ENCODE measurements at places on chromosomes 13 and 19.

- peak; percentile 20 for DNase-seq
Measured at GRCh38 chr19:30649934-30650614, 277.9 kb downstream of the ZNF536 start.

GRCh38 chr19:2549701-2550191, 73.8 kb downstream of the GADD45B start:
- no peak for DNase-seq

GRCh38 chr13:79485014-79485811, 4.3 kb downstream of the NDFIP2 start:
- no peak for DNase-seq

- no peak for DNase-seq
Measured at GRCh38 chr13:102584434-102584833, 12.4 kb upstream of the TPP2 start.

GRCh38 chr13:42751693-42752092, 29.7 kb upstream of the FAM216B start:
- DNase-seq: no peak

GRCh38 chr19:11434703-11435056, 241 bp downstream of the ODAD3 start:
- DNase-seq: no peak

DNA sequence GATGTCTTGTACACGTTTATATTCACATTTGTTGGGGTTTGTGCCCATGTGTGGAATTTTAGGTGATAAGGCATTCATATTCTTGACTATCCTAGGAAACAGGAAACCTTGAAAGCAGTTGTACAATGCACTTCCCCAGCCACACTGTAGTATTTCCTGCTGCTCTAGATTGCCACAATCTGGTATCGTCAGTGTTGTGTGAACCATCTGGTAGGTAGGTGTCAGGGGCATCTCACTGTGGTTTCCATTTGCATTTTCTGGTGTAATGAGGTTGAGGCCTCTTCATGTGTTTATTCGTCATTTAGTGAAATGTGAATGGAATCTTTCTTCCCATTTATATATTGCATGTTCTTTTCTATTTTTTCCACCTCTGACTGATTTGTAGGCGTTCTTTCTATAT, 76.6 kb downstream of the SCGB2B2 start:
- DNase-seq: no peak

- DNase-seq: no peak
Measured at GRCh38 chr13:114021464-114022308, 47.8 kb upstream of the C13orf46 start.

DNA sequence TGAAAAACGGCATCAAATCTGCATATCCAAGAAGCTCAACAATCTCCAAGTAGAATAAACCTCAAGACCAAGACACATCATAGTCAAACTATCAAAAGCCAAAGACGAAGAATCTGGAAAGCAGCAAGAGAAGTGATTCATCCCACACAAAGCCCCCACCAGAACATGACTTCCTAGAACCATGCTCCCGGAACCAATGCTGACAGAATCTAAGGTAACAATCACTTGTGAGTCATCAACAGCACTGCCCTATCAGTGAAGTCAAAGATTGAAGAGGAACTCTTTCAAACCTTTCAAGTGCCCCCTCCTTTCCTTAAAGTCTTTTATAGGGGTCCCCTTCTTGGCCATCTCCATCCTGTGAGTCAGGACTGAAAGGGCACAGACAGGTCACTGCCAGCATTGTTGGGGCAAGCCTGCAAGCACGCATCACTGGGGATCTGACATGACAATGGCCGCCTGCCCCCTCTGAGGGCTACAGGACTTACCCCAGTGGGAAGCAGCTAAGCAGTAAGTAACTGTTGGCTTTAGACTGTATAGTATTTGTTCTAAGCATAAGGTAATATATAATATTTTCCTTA, at the start of gene CCDC70:
CCDC70 (plus strand) TSS at position 247 of the 578 bp plus-strand sequence. CDS start 3,443 bp downstream, outside the sequence.
- DNase-seq: no peak

DNA sequence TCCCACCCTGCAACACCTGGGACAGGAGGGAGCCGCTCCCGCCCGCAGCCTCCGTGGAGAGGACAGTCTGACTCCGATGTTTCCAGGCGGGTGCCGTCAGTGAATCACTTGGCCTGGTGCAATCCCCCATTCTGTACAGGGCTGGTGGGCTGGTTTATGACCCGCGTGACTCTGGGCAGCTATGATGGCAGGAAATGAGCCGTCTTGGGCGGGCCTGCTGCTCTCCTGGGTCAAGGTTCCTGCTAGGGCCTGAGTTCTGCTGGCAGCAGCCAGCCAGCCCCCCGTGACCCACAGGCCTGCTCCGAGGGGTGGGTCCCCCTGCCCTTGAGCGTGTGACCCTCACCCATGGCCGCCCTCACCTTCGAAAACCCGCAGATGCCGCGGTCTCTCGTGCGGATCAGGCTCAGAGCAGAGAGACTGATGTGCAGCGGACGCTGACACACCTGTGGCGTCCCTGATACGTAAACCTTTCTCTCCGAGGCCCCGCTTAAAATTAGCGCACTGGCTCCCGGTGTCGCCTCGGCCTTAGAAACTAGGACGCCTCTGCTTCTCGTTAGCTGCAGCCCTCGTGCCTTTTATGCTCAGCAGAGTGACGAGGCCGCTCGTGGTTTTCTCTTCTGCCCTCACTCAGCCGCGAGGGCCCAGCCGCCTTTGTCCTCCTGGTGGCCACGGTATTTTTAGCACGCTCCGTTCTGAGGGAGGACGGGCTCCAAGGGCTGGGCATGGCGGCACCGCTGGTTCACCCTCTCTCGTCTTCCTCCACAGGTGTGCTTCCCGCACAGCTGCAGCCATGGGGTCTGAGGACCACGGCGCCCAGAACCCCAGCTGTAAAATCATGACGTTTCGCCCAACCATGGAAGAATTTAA, 63.4 kb downstream of the KDM4B start:
- DNase-seq: no peak

DNA sequence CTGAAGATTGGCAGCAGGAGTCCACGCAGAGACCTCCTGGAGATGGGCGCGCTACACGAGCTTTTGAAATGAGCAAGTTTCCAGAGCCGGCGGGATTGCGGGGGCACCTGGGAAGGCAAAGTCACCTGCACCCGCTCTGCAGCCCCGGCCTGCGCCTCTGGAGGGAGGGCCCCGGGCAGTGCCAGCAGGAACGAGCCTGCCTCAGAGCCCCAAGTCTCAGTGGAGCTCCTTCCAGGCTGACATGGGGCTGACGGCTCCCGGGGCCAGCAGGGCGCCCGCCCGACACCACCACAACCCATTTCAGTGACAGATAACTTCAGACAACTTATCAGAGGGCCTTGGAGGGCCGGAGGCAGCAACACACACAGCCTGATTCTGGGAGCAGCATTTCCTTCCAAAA, 45.0 kb downstream of the RASA3 start:
- no peak for DNase-seq

DNA sequence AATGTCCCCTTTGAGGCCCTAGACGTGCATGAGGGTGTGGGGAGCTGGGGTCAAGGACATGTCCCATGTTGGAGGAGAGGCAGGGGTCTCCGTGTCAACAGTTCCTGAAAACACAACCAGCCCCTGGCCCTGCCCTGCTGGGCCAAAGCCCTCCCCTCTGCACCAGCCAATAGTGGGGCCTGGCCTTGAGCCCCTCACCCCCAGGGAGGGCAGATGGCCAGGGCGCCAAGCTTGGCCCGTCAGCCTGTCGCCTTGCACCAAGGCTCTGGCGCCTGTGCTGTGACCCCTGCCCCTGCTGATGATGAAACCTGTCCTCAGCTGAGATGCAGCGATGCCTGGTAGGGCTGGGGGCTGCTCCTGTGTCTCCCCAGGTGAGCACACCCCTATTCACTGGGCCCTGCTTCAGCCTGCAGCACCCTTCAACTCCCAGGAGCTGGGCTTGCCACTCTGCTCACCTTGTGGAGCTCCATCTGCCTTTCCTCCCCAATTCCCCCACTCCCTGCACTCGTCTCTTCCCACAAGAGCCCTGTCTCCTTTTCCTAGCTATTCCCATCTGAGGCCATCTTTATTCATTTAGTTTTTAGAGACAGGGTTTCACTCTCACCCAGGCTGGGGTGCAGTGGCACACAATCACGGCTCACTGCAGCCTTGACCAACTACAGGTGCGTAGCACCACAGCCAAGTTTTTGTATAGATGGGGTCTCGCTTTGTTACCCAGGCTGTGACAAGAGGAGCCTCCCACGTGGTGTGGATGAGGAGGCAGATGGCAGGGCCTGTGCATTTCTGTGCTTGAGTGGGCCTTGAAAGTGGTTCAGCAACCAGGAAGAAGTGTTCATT, 2.1 kb upstream of the HAMP start:
- no peak for DNase-seq

DNA sequence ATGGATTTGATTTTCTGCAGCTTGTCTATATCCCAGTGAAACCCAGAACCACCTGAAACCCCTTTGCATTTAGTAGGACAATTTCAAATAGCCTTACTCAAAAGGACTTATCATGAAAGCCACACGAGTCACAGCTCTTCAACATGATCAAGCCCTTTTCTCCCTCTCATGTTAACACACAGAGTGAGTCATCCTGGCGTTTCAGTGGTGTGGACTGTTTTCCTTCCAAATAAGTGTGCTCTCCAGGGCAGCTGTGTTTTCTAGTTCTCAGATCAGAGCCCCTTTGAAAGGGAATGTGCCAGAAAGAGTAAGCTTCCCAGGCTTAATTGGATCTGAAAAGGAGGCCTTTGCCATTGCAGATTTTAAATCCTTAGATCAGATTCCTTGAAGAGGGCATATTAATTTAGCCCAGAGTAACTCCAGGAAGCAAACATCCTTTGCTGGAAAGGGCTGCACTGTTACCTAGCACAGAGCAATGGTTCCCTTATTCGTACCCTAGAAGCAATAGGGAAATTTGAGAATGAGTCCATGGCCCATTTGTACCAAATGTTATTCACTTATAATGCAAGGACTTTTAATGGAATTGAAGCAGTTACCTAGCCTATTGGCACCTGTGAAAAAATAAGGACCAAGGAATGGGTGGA, 51.3 kb downstream of the ERICH6B start:
- no peak for DNase-seq

- no peak for DNase-seq
Measured at GRCh38 chr13:47718556-47718955, 282.5 kb downstream of the SUCLA2 start.

DNA sequence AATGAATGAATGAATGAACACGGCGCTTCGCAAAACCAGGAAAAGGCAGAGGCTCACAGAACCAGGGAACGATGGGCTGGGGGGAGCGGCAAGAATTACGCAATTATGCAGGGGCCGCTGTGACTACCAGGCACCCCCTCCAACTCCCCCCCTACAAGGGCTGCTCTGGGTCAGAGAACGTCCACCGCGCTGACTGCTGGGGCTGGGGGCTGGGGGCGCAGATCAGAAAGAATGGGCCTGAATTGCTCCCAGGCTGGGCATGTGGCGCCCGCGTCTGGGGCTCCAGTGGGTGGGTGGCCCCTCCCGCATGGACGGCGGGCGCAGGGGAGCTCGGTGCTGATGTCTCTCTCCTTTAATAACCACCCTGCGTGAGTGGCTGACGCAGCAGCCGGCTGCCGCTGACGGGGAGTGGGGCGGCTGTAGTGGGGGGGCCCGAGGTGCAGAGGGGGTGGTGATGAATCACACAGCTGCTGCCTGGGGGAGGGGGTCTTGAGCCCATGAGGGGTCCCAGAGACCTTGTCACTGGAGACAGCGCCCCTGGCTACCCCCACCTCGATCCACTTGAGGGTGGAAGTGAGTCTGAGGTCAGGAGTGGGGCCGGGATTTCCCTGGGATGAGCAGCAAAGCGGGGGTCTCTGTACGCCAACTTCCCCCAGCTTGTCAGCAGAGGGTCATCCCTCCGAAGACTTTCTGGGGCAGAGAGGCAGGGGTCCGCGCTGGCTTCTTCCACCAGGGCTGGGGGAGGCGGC, 1.5 kb upstream of the CIRBP start:
- DNase-seq: no peak

DNA sequence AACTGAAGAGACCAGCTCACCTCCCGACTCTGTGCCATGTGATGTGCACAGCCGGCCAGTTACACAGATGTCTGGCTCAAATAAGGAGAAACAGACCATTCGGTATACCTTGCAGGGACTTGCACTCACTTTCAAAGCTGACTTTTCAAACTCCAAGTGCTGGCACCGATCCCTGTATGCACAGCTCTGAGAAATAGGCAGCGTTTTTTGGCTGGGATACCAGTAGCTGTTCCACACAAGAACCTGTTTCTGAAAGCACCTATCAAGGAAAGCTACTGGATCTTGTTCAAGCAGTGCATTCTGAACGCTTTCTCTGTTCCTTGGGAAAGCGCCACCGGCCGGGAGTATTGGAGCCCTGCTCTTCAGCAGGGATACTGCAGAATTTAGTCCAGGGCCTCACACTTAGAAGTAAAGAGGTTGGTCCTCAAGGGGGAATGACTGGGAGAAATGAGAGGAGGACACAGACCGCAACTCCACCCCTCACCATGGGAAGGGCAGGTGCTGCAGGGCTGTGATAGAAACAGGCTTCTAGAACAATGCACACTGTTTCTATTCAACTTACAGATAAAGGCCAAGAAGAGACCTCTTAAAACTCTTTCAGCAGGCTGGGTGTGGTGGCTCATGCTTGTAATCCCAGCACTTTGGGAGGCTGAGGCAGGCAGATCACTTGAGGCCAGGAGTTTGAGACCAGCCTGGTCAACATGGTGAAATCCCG, 53.6 kb upstream of the PABPC3 start:
- no peak for DNase-seq

- DNase-seq: peak; percentile 28
Measured at GRCh38 chr13:48234566-48235340, 1.7 kb downstream of the ITM2B start.

GRCh38 chr19:42443944-42444398, 1.2 kb upstream of the CXCL17 start:
- DNase-seq: no peak
